Fibroblast of lung (primary cell): ENCODE measurements at places on chromosomes 13 and 19.

DNA sequence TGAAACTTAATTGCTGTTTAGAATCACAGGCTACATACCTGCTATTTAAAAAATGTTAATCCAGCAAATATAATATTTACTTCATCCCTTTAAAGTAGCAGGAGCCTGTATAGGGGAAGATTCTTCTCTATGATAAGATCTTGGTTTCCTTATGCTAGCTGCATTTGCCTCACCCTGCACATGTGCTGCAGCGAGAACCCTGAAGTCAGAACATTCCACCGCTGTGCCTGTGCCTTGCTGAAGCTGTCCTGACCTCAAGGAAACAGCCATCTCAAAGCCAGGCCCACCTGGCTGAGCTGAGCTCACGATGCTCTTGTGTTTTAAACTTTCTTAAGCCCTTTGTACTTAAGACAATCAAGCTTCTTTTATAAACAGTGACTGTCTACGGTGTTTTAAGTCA lies 355.0 kb upstream of the PCDH20 start:
- no peak for DNase-seq

- peak; percentile 74 for DNase-seq
Measured at GRCh38 chr19:13026462-13027370, 31.4 kb downstream of the NFIX start.

GRCh38 chr19:40103600-40103999 lies 12.9 kb upstream of the ZNF780A start:
- DNase-seq: no peak

DNA sequence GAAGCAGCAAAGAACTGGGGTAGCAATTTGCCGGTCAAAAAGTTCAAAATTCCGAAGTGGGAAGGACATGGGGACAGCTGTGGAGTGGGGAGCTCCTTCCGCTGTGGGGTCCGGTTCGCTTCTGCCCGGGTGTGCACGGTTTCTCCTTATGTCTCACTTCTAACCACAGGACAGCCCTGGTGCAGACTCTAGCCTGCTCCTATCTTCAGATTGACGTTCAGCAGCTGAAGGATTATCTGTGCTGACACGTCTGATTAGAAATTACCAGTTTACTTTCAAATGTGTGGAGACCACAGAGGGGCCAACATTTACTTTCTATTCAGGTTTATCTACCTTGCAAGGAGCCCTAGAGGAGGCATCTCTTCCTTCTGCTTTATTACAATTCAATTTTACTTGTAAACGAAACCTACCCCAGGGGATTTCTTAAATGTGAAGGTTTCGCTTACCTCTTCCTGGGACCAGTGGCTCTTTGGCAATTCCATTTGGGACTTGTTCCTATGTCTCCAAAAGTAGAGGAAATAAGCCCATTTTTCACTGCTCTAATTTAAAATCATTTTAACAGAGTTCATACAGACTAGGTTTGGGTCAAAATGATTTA lies 27.3 kb downstream of the LHFPL6 start:
- DNase-seq: no peak

DNA sequence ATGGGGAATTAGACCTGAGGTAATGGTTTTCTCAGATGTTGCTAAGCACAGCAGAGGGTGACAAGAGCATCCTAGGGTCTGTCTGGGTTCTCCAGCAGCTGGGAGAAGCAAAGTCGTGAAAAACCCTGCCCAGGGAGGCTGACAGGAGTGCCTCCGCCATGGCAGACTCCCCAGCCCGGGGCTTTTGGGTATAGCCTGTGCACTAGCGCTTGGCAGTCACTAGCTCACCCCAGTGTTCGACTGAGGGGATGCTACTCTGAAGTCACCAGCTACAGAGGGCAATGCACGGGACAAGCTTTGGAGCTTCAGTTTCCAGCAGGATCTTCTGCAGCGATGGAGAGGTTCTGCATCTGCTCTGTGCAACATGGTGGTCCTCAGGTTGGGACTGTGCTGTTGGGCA lies 87.5 kb downstream of the ING1 start:
- DNase-seq: no peak

GRCh38 chr19:20925481-20925880 lies 2.4 kb downstream of the ZNF85 start:
- DNase-seq: no peak

DNA sequence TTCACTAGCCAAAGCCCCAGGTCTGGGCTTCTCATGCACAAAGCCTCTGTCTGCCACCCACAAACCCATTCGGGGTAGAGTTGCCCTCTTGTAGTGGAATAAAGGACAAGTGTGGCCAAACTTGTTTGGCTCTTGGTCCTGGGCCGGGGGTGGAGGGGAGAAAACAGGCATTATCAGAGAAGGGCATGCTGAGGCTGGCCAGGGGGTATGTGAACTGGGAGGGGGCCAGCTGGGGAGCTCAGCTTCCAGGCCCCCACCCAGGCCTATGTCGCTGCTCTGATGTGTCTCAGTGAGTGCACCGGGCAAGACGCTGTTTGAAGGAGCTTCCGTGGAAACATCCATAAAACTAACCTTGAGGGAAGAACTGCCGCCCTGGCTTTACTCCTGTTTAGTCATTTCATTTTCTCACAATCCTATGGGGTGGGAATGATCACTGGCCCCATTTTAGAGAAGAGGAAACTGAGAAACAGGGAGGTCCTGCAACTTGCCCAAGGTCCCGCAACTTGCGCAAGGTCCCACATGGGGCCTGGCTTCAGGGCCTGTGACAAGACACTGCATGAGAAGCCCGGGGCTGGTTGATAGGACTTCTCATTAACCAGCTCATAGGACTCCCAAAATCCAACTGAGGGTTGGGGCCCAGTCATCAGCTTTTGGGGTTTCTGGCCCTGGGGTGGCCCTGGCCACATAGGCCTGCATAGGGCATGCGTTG lies 30.8 kb downstream of the CCNE1 start:
- DNase-seq: no peak

DNA sequence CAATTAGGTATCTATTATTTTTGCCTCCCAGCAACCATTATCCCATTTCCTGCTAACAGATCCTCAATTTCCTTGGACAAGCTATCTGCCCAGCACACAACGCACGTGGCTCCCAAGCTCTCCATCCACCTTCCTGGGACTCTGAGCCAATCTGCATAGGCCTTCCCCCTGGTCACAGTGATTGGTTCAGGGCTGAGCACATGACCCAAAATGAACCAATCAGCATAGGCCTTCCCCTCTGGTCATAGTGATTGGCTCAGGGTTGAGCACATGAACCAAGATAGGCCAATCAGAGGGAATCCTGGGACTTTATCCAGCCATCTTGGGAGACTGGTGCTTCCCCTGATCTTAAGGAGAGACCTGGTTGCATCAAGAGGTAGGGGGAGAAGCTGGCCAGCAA lies 5.8 kb downstream of the CPAMD8 start:
- no peak for DNase-seq

DNA sequence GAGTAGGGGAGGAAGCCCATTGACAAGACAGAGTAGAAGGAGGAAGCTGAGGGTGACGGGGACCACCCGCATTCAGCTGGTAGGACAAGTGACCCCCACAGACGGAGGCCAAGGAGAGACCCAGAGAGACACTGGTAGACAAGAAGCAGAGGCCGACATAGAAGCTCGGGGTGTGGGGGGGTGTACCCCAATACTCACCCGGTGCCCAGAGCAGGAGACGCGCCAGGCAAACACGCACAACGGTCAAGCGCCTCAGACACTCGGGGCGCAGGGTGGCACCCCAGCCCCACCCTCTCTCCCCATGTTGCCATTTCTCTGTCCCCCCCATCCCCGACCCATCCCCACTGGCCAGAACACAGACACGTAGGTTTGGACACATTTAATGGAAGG lies 23.5 kb downstream of the SHANK1 start:
- no peak for DNase-seq

DNA sequence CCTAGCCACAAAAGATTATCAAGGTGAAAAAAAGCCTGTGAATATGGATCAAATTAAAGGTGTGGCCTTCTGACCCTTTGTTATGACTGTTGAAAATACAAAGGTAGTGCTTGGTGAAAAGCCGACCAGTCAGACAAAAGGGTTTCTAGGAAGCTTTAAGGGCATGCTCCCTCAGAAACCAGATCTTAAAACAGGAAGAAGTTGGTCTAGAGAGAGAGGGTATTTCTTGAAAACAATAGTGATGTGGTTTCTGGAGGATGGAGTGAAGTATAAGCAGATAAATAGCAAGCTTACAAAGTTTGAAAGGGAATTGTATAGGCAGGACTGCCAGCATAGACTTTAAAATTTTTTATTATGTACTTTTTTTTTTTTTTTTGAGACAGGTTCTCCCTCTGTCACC lies 5.0 kb upstream of the EID2 start:
- DNase-seq: no peak

- DNase-seq: peak; percentile 14
Measured at GRCh38 chr13:67806796-67807195, 576.7 kb upstream of the PCDH9 start.
